Stimulated activated CD4-positive, alpha-beta T cell treated with anti-CD3 and anti-CD28 coated beads, Interleukin-1b, Interleukin-23, amount 100 ng/mL, for 48 hours (primary cell): ENCODE measurements at places on chromosomes 5 and 9.
A peak's percentile ranks its signal among the peaks of the same experiment; 100 is the strongest.

DNA sequence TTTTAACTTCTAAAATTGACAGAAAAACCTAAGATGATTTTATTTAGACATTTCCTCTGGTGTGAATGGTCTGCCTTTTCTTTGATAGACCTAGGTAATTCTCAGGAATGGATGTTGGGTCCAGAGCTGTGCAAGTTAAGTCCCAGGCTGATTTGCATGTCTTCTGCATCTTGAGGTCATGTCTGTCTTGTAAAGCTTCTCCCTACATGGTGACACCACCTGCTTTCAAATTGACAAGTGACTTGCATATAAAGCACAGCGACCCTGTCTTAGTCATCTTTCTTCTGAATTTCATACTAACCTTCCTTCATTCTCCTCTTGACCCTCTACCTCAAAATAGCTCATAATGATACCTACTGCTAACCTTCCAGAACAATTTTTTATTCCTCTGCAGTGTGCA, 29.2 kb downstream of the OSTF1 start:
- no peak for DNase-seq

- no peak for DNase-seq
Measured at GRCh38 chr9:130332384-130332926, 66.9 kb downstream of the HMCN2 start.

- DNase-seq = no peak
Measured at GRCh38 chr5:108259306-108259705, 122.6 kb downstream of the FBXL17 start.

DNA sequence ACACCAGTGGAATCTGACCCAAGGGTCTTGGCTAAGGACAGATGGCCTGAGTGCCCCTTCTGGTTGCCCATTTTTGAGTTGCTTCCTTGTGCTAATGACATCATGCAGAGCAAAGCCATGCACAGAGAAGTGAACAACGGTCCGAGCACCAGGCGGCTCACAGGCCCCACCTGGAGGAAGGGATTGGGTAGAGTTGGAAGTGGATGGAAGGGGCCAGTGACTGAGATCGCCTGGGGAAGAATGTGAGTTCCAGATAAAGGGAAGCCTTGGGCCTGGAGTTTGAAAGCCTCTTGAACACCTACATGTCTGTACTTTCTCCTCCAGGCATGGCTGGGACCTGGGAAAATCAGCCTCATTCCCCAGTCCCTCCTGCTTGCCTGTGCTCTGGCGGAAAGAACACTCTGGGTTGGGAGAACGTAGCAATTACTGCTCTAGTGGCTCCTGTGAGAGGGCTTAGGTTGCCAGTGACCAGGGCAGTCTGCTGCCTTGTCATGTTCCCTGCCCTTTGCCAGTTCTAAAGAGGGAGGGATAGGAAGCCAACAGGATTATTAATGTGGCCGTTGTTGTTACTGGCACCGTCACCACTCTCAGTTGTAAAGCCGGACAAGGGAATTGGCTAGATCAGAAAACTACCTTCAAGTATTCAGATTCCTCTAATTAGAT, 62.5 kb upstream of the PTPN3 start:
- no peak for DNase-seq

- DNase-seq = no peak
Measured at GRCh38 chr9:20290257-20290656, 332.0 kb downstream of the MLLT3 start.

DNA sequence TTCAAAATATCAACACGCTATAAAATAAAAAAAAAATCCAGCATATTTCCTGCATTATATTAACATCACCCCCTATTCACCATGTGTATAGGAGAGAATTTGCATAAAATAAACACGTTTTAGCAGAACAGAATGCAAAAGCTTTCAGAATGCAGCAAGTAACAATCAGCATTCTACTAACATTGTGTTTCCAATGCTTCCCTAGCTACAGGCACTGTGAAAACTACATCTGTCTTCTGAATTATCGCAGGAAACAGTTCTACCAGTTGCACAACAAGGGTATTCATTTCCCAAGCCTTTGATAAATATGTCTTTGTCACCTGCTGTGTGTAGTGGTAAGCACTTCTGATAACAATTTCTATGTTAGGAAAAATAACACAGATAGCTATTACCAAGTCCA, 1015.8 kb downstream of the CDH18 start:
- DNase-seq = no peak

DNA sequence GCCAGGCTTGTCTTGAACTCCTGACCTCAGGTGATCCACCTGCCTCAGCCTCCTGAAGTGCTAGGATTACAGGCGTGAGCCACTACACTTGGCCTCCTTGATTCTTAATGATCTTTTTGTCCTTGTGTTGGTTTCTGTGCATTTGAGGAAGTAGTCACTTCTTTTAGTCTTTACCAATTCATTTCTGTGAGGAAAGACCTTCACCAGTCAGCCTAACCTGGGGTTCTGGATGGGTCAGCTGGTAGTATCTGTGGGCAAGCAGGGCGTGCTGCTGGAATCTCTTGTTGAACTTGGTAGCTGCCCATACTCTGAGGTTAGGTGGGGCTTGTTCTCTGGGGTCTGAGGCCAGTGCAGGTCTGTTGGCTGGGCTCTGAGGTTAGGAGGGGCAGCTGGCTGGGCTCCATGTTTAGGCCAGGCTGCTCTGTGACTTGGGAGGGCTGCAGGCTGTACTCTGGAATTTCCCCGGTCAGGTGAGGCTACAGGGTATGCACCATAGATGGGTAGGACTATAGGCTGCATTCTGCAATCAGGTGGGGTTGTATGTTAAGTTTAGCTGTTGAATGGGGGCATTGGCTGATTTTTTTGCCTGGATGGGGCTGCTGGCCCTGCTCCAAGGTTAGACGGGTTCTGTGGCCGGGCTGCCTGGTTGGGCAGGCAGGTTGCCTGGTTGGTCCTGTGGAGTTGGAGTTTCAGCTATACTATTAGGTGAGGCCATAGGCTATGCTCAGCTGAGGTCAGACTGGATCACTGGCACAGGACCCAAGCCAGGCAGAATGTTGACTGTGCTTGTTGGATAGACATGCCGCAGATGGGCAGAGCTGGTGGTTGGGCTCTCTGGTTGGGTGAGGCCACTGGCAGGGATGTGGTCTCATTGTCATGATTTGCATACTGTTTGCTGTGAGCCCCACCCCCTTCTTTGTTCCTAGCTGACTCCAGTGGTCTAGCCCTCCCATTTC, 19.2 kb downstream of the UBAP1 start:
- no peak for DNase-seq

GRCh38 chr5:67104859-67105258, 91.7 kb downstream of the CD180 start:
- DNase-seq = no peak

DNA sequence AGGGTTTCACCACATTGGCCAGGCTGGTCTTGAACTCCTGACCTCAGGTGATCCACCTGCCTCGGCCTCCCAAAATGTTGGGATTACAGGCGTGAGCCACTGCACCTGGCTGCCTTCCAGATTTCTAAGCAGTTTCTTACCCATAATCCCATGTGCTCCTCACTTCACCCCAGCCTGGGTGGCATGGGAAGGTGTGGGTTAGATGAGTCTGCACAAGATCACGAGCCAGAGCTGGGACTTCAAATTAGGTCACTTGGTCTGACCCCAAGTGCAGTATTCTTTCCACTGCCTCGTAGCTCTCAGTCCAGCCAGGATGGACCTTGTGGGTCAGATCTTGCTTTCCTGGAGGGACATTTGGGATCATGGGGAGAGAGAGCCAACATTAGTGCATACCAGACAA, 37.5 kb upstream of the STRBP start:
- DNase-seq = no peak

DNA sequence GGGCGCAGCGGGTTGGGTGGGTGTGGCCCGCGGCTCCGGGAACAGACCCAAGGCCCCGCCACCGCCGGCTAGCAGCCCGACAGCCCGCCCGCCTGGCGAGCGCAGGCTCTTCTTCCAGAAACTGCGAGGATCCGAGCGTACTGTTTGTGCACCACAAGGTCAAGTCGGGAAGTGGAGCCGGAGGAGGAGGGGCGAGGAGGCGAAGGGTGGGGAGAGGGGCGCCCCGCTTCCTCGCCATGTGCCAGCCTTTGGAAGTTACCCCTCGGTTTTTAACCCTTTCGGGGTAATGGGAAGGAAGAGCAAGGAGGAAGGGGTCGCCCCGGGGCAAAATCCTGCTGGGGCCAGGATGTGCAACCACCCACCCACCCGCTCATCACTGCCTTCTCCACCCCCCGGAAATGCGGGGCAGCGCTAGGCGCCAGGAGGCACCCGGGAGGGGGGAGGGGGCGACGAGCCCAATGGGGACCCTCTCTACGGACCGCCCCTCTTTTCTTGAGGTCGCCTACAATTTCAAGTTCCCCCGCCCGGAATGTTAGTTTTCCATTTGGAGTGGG, 1.1 kb upstream of the JADE2 start:
- peak; percentile 68 for DNase-seq

GRCh38 chr5:176934309-176934930, 35.3 kb upstream of the HK3 start:
- no peak for DNase-seq

GRCh38 chr5:14343376-14343775, 200.2 kb downstream of the TRIO start:
- no peak for DNase-seq

- DNase-seq = no peak
Measured at GRCh38 chr5:52491818-52492217, 295.9 kb upstream of the ITGA1 start.

GRCh38 chr5:28374492-28374967, 1336.1 kb upstream of the CDH9 start:
- no peak for DNase-seq

- no peak for DNase-seq
Measured at GRCh38 chr5:106780355-106780754, 890.4 kb downstream of the EFNA5 start.

GRCh38 chr5:76982450-76982849, 29.6 kb downstream of the CRHBP start:
- DNase-seq = no peak

- DNase-seq = no peak
Measured at GRCh38 chr5:23289162-23289561, 218.2 kb upstream of the PRDM9 start.

DNA sequence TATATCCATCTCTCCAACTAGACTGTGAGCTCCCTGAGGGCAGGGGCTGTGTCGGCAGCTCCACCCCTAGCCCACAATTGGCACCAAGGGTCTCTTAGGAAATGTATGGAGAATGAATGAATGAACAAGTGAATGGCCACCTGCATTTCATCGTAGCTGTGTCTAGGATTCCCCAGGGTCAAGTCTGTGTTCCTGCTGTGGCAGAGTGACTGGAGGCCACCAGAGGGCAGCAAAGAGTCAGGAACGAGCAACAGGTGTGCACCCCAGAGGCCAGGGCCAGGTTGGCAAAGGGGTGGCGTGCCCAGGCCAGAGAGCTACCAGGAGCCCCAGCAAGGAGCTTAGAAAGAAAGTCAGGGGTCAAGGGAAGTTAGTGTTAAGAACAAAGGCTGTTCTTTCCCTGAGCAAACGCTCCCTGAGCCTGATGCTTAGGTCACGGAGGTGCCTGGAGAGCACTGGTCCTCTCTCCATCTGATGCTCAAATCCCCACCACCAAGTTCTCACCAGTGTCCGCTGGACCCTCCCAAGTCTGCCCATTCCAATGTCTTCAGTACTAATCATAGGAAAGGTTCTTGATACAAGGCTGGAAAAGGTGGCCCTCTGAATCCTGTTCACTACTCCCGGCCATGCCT, 160.7 kb downstream of the PAX5 start:
- peak; percentile 74 for DNase-seq

DNA sequence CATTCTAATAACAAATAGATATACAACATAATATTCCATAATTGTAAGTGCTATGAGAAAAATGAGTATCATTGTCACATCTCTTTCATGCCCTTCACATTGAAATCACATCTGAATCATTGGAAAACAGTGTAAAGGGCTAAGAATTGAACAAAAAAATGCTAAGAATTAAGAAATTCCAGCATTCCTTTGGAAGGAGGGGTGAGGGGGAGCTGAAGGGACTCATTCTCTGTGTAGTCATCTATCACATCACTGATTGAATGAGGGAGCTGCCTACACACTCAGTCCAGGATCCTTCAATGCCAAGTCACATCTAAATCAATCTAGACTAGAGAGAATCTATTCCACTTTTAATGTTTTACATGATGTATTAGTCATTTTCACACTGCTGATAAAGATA, 286.6 kb downstream of the DTWD2 start:
- no peak for DNase-seq

DNA sequence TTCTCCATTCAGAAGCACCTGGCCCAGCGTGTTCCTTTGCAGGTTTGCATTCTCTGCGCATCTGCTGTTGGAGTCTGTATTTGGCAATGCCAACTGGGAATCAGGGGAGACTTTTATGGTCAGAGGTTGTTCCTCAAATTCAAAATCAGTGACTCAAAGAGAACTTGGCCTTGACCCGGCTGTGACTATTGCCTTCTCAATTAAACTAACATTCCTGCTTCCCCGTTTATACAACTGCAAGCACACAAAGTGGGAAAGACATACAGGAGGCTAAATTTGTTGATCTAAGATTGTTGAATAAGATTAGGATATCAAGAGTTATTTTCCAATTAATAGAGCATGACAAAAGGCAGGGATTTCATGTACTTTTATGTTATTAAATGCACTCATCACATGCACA, 402.4 kb upstream of the IRX2 start:
- DNase-seq = no peak

- DNase-seq = no peak
Measured at GRCh38 chr5:80172067-80172695, 83.7 kb downstream of the SERINC5 start.

DNA sequence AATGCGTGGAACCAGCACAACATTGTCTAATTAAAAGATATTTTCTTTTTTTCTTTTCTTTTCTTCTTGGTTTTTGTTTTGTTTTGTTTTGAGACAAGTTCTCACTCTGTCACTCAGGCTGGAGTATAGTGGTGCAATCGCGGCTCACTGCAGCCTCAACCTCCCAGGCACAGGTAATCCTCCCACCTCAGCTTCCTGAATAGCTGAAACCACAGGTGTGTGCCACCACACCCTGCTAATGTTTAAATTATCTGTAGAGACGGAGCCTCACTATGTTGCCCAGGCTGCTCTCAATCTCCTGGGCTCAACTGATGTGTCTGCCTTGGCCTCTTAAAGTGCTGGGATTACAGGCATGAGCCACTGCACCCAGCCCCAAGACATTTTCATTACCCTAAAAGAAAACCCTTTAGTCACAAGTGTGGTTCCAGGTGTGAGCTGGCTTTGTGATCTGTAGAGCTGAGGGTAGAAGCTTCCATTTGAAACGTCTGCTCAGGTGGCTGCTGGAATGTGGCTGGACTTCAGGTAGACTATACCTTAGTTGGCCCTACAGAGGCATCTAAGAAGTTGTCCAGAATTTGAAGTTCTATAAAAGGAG, 19.1 kb upstream of the NEK6 start:
- DNase-seq = no peak

- DNase-seq = no peak
Measured at GRCh38 chr9:11204521-11204920, 591.7 kb upstream of the PTPRD start.
